ENCODE measurements at places on chromosomes 3 and 15. TPM values are rescaled to one million over a fixed set of nuclear protein-coding genes. Genes with fewer than 3 reads are reported as not detected.

The CAMP gene
- not detected for total RNA-seq

The FGF7 gene
- total RNA-seq, result 1.4 TPM

The DTX3L gene
- total RNA-seq, result 12.4 TPM

The SH3GL3 gene
- not detected for total RNA-seq

The CLDN11 gene
- total RNA-seq, result 3.0 TPM

The SIDT1 gene
- 0.39 TPM for total RNA-seq

The ACKR4 gene
- 0.12 TPM for total RNA-seq

The CHRFAM7A gene
- 0.43 TPM for total RNA-seq

The TNNC1 gene
- total RNA-seq, result 6,422 TPM

The GOLGA6L9 gene
- 1.7 TPM for total RNA-seq

The CAMK1 gene
- total RNA-seq, result 5.0 TPM

The UBXN7 gene
- total RNA-seq, result 15.1 TPM

The ADAMTS17 gene
- total RNA-seq, result 12.1 TPM

All from psoas muscle (tissue), 8 donors.